H1 (cell line): ENCODE measurements at places on chromosomes 7 and 10. TPM values are rescaled to one million over a fixed set of nuclear protein-coding genes. Genes with fewer than 3 reads are reported as not detected.

LOXL4 gene
- 0.27 and 0.42 TPM in 2 replicates for polyA plus RNA-seq

GRCh38 chr7:18132811-18133210 is 105.2 kb upstream of the PRPS1L1 start:
- H3K27ac ChIP-seq = no peak overlapping the region
- H3K27me3 ChIP-seq = no peaks in the 10 kb centered on the region
- DNase-seq = no peak

- H3K27me3 ChIP-seq = no peaks in the 10 kb centered on the region
- no peak for DNase-seq
- H3K4me1 ChIP-seq = peaks cover 4% of the 10 kb centered on the region; the same call in 1 of the 2 replicates
- H3K27ac ChIP-seq = no peak overlapping the region
- no peaks in the 10 kb centered on the region; the same call in 1 of the 2 replicates for H3K36me3 ChIP-seq
- no peak overlapping the region for H3K4me3 ChIP-seq
Observed at GRCh38 chr7:94643771-94644545, 12.0 kb downstream of the SGCE start.

DNA sequence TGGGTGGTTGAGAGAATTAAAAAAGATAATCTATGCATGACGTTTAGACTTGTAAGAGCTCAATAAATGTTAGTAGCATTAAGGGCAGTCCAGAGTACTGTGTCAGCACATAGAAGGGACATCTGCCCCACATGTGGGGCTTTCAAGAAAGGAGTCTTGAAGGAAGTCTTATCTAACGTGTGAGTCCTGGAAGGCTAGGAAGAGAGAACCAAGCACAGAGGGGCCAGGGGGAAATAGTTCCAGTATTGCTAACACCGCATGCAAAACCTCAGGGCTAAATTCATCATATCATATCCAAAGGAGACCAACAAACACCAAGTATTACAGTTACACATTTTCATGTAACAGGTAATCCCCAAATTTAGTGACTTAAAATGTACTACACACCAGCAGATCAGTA is 122.7 kb downstream of the AOAH start:
- peak; percentile 6 for DNase-seq
- no peak overlapping the region for H3K4me3 ChIP-seq
- H3K27ac ChIP-seq = no peak overlapping the region
- H3K36me3 ChIP-seq = no peaks in the 10 kb centered on the region
